ENCODE measurements at places on chromosomes 5 and 9.

GRCh38 chr5:112625689-112626438, 111.8 kb upstream of the APC start:
- no peak for DNase-seq

- DNase-seq: no peak
Observed at GRCh38 chr5:68161156-68161555, 54.4 kb upstream of the PIK3R1 start.

GRCh38 chr9:80867731-80868130, 821.6 kb downstream of the TLE1 start:
- no peak for DNase-seq

GRCh38 chr5:167011196-167011595, 1280.2 kb upstream of the WWC1 start:
- DNase-seq: no peak

DNA sequence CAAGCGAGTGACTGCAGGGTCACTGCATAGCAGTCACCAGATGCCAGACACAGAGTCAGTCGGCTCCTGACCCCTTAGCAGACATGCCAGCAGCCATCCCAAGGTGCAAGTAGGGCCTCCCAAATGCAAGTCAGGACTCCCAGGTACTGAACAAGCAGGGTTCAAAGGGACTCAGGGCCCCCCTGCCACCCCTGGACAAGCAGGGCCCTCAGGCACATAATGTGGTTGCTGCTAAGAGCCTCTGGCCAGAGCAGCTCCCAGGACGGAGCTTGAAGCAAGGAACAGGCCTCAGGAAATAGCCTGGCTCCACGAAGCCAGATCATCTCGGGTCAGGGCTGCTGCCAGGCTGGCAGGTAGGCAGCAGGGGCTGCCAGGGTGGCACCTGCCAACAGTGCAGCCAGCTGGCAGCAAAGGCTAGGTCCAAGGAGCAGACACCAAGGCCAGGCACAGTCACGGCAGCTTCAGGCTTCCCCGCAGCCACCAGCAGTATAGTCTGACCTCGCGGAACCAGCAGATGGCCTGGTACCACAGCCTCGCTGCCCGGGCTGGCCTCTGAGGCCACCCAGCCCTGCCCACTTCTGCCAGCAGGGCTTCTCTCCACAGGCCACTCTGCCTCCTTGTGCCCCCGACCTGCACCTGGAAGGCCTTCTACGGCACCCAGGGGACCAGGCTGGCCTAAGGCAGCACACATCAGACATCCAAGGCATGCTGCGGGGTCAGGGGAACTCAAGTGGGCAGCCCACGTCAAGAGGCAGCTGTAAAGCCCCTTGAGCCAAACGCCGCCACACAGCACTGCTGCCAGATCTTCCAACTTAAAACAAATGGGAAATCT, 7.4 kb downstream of the EEIG1 start:
- no peak for DNase-seq

DNA sequence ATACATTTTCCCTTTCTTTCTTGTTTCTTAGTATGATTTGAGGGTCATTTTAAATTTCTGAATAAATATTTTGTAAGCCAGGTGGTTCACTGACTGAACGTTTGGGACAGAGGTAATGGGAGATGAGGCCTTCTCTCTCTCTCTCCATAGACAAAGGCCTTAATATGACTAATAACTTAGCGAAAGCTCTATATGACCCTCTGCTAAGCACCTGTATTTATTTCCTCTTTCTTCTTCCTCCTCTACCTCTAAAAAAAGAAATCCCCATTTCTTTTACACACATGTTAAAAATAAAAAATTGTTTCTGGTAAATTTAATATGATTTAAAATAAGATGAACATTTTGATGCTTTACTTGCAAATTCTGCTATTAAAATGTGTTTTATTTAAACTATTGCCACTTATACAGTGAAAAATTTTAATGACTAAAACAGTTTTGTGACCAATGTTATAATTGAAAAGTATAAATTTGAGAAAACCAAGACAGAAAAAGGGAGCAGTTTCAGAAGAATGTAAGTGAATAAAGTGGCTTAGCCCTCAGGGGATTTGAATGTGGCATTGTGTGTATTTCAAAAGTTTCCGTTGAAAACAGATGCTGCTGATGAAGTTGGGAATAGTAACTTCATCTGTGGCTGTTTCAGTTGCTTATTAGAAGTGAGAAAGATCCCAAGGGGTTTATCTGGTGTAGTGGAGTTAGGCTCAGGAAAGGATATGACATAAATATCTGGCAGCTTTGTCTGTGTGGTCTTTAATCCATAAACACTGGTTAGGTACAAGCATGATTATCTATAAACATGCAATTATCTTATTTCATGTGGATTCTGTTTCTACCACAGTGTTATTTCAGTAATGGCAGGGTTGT, 128.6 kb upstream of the GRHPR start:
- no peak for DNase-seq

DNA sequence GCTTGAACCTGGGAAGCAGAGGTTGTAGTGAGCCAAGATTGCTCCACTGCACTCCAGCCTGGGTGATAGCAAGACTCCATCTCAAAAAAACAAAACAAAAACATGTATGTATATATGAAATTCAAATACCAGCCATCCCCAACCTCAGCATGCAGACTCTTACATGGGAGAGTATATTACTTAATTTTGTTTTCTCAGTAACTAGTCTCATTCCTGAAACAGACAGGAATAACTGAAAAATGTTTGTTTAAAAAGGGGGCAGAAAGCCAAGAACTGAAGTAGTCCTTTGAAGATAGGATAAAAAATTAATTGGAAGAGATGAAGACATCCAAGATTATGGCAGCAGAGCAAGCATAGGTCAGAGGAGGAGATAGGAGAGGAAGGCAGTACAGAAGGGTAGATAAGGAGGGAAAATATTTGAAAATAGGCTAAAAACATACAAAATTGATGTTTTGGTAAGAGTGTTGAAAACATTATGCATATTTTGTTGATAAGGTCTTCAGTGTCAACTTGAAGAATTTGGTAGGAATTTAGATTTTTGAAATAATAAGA, 309.9 kb downstream of the MAT2B start:
- no peak for DNase-seq

Measured in activated effector memory CD4-positive, alpha-beta T cell treated with anti-CD3 and anti-CD28 coated beads, Interleukin-2, amount 50 U/mL, for 16 hours (primary cell).